ENCODE measurements at places on chromosomes 7 and 10.

DNA sequence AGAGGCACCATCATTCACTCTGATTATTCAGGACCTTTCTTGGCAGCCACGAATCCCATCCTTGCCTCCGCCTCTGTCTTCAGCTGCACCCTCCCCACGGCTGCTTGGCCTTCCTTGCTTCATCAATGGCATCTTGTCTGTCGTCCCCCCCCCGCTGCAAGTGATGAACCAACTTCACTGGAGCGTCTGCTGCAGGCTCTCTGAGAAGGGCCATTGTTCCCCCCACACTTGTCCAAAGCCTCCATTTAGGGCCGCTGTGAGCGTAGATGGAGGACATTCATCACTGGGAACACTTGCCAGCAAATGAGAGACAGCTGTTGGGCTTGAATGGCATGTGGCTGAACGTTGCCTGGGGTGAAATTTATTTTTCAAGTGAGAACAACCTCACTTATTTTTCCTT lies 20.1 kb downstream of the AFAP1L2 start:
- DNase-seq = no peak

DNA sequence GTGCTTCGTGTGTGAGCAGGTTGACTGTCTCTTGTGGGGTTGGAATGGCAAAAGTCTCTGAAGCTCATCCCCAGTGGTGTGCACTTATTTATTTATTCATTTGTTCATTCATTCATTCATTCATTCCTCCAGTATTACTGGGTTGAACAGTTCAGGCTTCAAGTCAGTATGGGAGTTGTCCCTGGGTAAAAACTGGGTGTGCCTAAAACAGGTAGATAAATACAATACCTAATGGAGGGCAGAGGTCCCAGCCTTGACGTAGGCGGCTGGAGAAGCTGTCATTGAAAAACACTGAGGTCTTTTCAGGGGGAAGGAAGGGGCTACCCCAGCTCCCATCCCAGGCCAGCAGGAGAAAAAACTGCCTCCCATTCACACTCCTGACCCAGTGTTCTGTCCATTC lies 11.0 kb downstream of the CASP7 start:
- no peak for DNase-seq

- no peak for DNase-seq
These were observed 34.4 kb upstream of the AGR3 start for GRCh38 chr7:16916105-16916639.

- DNase-seq = no peak
These were observed 354.2 kb upstream of the TMEM229A start for GRCh38 chr7:124387056-124387455.

DNA sequence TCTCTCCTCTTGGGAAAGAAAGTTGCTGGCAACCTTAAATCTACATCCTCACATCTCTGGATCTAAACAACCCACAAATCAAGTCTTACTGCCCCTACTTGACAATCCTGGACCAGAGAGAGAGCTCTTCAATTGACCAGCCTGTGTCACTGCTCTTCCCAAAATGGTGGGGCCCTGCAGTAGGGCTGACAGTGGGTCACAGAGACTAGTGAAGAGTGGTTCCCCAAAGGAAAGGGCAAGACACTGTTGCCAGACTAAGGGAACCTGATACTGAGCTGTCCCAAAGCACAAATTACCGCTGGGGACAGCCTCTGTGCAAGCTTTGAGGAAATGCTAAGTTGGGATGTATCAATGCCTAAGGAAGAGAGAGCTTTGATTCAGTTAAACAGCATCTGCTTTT lies 4.5 kb upstream of the GPRIN2 start:
- no peak for DNase-seq
